ENCODE measurements at places on chromosomes 11 and 22. TPM values are rescaled to one million over a fixed set of nuclear protein-coding genes. Genes with fewer than 3 reads are reported as not detected.

DNA sequence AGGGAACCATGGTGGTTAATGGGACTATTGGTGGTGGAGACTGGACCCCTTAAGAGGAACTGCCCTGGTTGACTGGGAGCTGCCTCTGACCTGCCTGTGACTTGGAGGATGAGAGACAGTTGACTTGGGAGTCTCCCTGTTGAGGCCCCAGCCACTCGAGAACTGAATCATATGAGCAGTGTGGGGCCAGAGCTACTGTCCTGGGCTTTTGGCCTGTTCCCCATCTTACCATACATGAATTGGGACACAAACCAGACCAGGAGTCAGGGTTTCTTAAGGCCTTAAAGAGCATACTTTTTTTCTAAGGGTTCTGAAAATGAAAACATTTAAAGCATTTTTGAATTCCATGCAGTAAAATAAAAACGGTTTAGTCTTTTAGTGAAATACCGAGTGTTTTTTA is 92.8 kb downstream of the TEAD1 start:
- DNase-seq = no peak

DNA sequence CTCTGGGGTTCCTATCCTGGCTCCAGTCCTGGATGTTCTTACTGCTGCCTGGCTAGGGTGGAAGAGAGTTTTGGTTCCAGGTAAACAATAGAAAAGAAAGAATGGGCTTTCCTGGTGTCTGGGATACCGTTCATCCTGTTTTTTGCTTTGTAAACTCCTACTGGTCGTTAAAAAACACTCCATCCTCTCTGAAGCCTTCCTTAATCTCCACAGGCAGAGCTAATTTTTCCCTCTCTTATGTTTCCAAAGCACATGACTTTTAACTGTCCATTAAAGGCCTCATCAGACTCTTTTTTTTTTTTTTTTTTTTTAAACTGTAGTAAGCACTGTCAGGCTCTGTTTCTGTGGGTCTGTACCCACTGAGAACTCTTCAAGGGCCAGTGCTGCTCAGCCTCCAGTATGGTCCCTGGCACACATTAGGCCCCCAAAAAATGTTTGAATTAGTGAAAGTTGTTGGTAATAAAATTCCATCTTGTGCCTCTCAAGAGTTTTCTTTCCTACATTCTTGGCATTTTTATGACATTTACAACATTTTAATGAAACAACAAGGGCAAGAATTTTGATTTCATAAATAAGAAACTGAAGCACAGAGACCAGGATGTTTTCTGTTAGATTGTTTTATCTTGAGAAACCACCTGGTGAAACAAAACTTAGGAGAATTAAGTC is 104.2 kb downstream of the TEAD1 start:
- no peak for DNase-seq

DNA sequence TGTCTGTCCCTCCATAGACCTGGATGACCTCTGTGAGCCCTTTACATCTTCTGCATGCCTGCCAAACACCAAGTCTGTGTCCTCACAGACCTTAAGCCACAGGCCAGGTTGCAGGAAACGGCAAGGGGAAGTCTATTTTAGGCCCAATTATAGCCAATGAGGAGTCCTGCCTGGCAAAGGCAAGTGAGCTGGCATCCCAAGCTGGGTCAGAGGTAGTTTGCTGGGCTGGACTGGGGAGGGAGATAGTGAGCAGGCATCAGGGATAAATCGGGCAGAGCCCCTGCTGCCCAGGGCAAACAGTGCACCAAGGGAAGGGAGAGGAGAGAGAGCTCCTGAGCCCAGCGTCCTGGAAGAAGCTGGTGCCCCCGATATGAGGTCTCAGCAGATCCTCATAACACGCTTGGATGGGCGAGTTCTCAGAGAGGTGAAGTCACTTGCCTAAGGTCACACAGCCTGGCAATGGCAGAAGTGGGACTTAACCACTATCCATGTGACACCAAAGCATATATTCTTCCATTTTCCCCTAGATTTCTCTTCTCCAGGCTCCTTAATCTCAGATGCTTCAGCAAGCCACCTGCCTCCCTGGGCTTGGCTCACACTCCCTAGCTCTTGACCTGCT is 3.7 kb upstream of the RELT start:
- DNase-seq = no peak

GRCh38 chr11:31558001-31558400 is 48.4 kb downstream of the ELP4 start:
- no peak for DNase-seq

- no peak for DNase-seq
Measured at GRCh38 chr11:73862986-73863385, 13.7 kb downstream of the COA4 start.

DNA sequence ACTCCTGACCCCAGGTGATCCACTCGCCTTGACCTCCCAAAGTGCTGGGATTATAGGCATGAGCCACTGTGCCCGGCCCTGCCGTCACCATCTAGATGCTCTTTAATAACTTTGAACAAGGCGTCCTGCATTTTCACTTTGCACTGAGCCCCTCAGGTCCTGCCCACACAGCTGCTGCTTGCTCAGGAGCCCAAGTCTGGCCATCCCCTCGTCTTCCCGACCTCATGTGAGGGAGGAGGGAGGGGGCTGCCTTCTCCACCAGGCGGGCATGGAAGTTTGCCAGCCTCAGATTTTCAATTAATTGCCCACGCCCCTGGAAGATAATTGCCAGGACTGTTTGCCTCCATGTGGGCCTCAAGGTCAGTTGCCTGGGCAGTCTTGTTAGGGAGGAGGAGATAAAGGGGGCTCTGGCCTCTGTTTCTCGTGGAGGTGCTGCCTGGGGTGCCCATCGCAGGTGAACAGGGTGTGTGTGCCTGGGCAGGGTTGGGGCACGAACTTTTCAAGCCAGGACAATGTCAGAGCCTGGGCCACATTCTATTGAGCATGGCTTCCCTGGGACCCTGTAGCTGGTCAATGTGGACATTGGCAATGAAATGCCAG is 27.9 kb upstream of the MYEOV start:
- no peak for DNase-seq

Gene LYVE1
- polyA plus RNA-seq = 0.10 TPM

Gene APOL5
- 0.07 TPM for polyA plus RNA-seq
